Activated CD4-positive, alpha-beta T cell treated with anti-CD3 and anti-CD28 coated beads, Interleukin-2, Interleukin-4, amounts not matched to agents 100 ng/mL and 50 ng/mL, durations not matched to agents 16 hours and 8 hours (primary cell): ENCODE measurements at places on chromosomes 5 and 9.

DNA sequence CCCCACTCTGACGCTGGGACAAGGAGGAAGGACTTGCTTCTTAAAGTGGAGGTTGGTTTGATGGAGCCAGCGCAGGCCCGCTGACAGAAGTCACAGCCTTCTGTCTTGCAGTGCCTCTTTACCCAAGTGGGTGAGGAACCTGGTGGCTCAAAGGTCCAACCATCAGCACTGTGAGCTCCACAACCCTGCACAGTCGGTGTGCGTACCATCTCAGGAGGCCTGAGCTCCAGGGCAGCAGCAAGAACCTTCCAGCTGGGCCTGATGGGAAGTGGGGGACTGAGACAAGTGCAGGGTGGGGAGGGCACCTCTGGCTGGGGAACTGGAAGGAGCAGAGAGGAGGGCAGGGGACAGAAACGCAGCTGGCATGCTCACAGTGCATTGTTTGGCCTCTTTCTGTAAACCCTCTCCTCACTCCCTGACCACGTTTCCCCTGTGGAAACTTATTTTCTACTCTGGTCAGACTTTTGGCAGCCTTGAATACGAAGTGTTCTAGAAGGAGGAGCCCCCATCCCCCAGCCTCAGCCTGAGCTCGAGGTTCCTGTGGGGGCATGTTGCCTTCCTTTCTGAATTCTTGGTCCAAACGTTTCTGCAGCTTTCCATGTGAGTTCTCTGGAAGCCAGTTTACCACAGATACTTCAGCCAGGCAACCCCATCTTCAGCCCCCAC, 178.5 kb upstream of the PITX1 start:
- DNase-seq, result no peak

DNA sequence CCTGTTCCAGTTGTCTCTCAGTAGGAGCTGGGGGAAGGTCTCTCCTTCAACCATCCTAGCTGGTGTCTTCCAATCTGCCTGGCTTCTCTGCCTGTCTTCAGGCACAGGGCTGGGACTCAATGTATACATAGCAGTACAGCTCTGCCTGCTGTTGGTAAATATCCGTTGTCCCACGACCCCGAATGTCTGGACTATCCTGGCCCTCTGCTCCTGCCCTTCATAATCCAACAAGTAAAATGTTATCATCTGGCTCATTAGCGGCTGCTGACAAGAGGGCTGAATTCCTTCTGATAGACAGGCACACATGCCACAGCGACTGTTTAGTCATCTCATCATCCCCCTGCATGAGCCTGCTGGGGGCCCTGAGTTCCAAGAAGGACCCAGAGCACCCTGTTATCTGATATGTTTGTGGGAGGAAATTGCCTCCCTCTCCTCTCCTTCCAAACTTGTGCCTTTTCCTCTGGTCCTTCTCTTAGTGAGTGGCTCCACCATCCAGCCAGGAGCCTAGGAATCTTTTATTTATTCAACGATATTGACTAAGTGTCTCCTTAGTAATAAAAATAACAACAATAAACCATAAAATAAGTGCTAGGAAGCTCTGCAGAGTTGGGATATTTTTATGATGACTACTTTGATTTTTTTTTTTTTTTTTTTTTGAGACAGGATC, 29.5 kb upstream of the TGFBR1 start:
- no peak for DNase-seq

DNA sequence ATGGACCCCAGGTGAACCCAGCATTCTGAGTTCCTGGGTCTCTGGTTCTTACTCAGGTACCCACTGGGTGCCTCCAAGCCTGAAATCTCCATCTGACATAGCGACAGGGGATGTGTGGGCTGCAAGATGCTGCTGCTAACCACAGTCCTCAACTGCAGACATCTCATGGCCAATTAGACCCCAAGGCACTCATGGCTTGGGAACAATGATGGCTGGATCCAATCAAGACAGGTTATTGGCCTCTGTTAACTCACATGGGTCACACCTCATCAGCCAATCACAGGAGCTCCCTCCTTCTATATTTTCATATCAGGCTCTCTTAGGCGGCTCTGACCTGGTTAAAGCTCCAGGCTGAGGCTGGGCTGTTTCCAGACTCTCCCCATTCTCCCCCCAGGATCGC, 57.0 kb downstream of the CXXC5 start:
- no peak for DNase-seq

- DNase-seq, result no peak
Observed at GRCh38 chr5:150781706-150782614, 3.4 kb downstream of the SMIM3 start.

GRCh38 chr5:13673511-13673910, 271.0 kb downstream of the DNAH5 start:
- DNase-seq, result no peak

- DNase-seq, result no peak
Observed at GRCh38 chr5:38846379-38847011, 683 bp downstream of the OSMR start.

DNA sequence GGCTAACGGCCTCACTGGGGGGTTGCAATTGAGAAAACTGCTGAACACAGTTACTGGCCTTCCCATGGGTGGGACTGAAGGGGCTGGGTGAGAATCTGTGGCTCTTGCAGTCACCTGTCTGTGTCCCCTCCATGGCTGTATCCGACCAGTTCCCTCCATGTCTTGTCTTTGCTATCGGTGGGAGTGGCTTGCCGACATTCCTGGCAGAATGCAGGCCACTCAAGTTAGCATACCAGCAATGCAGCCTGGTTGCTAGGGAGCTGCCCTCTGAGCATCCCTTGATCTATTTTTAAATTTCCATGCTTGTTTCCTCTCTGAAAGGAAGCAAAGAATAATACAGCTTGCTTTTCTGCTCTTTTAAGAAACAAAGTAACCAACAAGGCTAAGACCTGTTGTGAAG, 1509.7 kb upstream of the WWC1 start:
- no peak for DNase-seq

DNA sequence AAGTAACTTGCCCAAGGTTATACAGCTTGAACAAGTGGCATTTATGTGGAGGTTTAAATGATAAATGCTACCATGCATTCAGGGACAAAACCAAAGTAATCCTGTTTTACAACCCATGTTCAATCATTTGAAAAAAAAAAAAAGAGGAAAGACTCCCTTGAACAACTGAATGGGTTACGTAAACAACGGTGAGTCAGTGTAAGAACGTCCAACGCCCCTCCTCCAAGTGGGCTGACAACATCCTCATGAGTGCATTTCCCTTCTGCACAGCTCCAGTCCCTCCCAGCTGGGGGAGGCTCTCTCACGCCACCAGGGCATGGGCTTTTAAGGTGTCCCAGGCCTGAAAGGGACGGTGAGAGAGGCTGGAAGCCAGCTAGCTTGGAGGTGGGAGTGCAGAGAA, 90.0 kb downstream of the PRRT1B start:
- DNase-seq, result peak; percentile 80

DNA sequence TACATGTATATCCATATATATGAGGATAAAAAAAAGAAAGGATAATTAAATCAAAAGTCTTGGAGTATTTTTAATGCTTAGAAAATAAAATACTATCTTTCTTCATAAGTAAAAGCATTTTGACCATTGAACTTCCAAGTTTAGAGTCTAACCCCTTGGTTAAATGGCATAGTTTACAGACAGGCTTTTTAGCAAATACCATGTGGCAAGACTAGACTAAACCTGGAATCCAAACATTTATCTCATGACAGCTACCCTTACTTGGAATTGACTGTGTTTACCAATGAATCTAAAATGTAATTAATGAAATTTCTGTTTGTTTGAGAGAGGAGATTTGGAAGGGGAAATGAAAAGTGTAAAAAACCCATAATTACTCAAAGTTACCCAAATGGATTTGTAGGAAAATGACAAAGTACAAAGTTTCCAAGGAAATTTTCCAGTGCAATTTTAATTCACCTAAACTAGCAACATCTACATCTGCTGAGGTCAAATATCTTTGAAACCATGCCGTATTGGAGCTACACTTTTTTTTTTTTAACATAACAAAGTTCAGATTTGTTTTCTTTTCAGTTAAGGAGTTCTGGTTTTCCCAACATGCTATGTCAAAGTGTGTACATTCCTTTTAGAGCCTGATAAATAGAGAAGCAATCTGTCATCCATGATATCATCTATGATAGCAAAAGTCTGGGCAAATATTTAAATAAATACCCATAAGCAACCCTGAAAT, 272.1 kb upstream of the DAB2 start:
- no peak for DNase-seq

DNA sequence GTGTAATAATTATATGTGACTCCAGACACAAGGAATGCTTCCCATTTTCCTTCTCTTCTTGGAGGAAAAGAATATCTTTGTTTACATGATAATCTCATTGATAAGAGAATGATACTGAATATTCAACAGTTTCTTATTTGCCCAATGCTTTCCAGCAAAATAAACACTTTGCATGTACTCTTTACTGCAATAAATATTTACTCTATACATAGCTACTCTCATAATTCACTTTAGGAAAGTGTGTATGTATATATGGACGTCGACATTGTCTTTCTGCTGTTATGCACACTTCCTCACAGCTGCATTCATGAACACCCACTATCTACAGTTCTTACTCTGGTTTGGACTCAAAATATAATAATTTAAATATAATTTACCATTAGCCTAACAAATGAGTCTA, 617.4 kb upstream of the CDH10 start:
- no peak for DNase-seq

DNA sequence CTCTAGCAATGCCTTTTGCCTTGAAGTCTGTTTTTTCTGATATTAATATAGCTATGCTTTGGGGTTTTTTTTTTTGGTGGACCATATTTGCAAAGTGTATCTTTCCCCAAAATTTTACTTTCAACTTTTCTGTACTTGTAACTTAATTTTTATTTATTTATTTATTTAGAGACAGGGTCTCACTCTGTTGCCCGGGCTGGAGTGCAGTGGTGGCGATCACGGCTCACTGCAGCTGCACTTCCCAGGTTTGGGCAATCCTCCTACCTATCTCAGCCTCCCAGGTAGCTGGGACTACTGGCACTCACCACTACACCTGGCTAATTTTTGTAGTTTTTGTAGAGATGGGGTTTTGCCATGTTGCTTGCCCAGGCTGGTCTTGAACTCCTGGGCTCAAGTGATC, 20.8 kb downstream of the PRRT1B start:
- DNase-seq, result no peak

DNA sequence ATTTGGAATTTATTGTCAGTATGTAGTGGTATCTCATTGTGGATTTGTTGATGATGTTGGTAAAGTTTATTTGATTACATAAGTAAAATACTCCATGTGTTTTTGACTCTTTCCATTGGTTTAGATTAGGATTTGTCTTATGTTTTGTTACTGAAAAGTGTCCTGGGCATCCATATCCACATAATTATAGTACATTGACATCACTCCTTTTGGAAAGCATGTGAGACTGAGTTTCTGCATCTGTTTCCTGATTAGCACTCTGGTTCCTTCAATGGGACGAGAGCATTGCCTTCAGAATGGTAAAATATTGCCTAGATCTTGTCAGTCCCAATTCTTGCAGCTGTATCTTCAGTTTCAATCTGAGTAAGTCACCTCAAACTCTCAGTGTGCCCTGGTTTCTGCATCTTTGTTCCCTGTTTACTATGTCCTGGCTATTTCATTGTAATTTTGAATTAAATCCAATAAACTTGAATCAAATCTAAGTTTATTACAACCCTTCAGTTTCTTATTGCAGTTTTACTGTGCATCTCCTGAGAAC, 128.1 kb downstream of the FBXO38 start:
- peak; percentile 1 for DNase-seq

DNA sequence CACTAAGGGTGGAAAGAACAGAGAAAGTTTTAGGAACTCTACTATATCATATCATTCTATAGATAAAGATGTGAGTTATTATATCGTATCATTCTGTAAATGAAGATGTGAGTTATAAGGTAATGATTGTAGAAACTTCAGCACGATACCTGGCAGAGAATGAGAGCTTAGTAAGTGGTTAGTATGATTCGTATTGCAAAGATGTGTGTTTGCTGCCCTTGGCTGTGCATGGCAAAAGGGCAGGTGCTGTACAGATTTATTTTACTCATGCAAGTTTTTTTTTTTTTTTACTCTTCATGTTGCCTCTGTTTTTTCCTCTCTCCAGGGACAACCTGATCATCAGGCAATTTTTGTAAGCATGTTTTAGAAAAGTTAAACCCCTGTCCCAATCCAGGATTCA, 83.3 kb downstream of the EGFLAM start:
- no peak for DNase-seq

DNA sequence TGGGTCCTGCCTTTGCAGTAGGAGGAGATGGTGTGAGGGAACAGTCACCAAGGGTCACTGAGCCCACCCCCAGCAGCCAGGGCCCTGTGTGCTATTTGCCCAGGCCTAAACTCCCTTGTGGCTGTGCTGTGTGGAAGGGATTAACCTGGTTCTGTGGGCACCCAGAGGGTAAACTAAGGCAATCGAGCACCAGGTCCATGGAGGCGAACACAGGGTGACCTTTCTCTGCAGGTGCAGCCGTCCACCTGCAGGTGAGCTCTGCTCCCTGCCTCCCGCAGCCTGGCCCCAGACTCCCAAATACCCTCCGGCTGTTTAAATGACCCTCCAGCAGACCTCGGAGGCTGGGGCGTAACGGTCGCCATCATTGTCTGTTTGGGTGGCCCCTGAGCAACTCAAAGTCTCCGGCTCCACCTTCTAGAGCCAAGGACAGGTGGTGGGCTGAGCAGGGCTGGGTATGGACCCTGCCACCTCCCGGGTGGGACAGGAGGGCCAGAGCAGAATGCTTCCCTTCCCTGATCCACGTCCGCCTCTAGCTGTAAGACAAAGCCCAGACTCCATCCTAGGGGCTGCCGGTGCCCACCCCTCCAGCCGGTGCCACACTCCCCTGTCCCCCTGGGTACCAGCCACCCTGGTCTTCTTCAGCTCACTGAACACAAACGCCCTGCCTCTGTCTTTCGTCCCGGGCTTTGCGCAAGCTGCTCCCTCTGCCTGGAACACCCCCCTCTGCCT, 34.1 kb upstream of the FIBCD1 start:
- no peak for DNase-seq

DNA sequence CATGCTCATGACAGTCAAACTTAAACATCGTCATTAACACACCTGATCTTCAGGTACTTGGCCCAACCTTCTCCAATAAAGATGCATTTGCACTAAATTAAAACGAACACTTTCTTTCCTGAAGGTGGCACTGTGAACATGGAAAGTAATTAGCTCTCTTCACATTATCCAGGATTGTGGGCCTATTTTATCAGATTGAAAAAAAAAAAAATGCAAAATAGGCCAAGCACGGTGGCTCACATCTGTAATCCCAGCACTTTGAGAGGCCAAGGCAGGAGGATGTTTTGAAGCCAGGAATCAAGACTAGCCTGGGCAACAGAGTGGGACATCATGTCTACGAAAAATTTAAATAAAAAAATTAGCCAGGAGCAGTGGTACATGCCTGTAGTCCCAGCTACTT, 14.4 kb upstream of the CDC20B start:
- no peak for DNase-seq

- DNase-seq, result no peak
Observed at GRCh38 chr5:1299961-1300360, 5.1 kb upstream of the TERT start.

DNA sequence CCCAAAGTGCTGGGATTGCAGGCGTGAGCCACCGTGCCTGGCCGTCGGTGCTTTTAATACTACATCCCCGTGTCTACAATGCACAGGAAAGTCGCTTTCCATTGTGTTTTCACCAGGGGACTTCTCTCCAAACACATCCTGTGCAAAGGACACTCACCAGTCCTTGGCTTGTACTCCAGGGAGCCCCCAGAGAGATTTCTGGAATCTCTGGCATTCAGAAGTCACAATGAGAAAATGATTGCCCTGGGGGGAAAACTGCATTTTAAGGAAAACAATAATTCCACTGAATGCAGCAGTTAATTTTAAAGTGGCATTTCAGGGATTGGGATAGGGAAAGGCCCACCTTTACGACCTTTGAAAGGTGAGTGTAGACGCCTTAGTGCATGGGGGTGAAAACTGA, 112.0 kb downstream of the ADAMTS16 start:
- no peak for DNase-seq
